ENCODE measurements at places on chromosomes 2 and 18.

DNA sequence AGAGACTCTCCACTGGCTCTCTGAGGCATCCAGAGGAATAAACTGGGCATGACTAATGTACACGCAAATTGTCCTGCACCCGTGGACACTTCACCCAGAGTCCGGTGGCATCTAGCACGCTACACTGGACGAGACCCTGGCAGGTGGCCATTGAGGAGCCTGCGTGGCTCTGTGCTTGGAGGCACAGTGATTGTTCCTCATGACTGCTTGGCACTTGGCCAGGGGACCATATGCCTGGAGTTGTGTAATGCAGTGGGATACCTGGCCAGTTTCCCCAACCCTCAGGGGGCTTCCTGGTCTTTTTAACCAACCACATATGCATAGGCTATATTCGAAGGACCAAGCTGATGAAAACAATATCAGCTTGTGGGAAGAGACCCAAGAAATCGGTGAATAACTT, 66.6 kb downstream of the MTCL1 start:
- DNase-seq, result no peak

DNA sequence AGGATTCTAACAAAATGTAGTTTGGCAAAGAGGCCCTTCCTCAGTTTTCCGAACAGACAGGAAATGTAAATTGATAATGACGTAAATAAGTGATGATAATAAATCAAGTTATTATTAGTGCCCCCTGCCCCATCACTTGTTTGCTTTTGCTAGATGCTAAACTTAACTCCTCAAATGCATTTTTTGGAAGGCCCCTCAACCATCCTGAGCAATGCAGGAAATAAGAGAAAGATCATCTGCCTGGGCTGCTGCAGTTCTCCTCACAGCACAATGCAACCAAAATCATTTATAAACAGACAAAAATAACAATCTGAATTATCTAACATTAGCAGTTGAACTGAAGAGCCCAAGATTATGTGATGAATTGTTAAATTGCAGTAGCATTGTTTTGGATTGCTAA, 62.6 kb upstream of the PSMD14 start:
- no peak for DNase-seq

GRCh38 chr2:99430614-99431291, 59.1 kb downstream of the REV1 start:
- no peak for DNase-seq

- no peak for DNase-seq
These were observed 6.4 kb upstream of the GEMIN6 start for GRCh38 chr2:38771632-38772031.

DNA sequence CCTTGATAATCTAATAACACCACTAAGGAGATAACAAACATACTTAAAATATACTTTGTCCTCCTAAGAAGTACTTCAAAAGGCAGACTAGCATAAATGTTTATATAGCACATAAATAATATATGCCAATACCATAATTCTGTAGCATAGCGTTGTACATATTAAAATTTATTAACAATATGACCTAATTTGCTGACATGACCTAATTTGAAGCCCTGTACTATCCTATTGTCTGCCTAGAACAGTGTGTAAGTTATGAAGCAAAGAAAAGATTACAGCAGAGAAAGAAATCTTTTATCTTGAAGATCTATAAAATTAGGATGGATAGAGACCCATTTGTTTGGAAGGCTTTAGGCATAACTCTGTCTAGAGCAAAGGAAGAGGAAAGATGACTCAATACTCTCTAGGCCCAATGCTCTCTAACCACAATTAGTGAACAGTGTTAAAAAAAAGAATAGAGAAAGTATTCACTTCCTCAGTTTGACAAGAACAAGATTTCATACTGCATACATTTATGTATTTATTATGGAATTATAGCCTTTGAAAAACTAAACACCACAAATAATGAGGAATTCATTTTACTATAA, 231.3 kb downstream of the ZRANB3 start:
- peak; percentile 5 for DNase-seq

DNA sequence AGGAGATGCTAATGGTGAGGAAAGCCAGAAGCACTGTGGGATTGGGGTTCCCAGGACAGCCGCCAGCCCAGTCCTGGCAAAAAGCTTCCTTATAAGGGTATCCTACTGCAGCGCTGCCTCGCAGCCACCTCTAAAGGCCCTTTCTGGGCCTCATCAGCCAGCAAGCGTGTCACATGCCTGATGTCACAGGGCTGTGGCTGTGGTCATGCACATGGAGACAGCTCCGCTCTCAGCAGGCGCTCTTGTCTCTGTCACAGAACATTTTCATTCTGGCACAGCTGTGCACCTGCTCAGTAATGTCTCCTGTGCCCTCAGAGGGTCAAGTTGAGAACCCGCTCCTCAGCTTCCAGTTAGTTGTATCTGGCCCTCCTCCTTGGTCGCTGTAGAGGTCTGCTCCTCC, 17.7 kb upstream of the MAL start:
- no peak for DNase-seq

GRCh38 chr2:46548103-46548486, 68.7 kb downstream of the TMEM247 start:
- no peak for DNase-seq

DNA sequence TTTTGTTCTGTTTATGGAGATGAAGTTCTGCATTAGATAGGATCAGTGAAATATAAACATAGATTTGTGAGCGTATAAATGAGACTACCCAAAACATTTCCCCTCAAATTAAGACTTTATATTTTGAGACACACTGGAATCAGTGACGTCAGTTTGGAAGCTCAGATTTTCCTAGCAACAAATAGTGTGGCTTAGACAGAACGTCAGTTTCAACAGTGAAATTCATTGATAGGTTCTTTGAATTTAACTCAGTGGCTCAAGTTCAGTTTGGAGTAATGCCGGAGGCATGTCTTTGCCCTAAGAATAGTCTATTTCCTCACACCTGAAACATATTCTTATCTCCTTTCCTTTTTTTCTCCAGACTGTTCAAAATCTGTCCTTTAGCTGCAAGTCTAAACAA, 113.6 kb upstream of the ARHGAP15 start:
- DNase-seq, result no peak

DNA sequence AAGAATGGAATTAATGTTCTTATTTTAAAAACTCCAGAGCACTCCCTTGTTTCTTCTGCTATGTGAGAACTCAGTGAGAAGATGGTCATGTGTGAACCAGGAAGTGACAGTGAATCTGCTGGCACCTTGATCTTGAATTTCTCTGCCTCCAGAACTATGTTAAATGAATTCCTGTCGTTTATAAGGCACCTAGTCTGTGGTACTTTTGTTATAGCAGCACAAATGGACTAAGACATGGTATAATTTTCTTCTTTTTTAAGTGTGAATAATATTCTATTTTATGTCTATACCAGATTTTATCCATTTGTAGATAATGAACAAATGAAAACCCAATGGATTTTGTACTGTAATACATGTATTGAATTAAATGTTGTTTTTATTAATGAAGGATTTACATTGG, 601.9 kb upstream of the REG3G start:
- no peak for DNase-seq

GRCh38 chr2:124149571-124149970, 124.5 kb downstream of the CNTNAP5 start:
- no peak for DNase-seq

DNA sequence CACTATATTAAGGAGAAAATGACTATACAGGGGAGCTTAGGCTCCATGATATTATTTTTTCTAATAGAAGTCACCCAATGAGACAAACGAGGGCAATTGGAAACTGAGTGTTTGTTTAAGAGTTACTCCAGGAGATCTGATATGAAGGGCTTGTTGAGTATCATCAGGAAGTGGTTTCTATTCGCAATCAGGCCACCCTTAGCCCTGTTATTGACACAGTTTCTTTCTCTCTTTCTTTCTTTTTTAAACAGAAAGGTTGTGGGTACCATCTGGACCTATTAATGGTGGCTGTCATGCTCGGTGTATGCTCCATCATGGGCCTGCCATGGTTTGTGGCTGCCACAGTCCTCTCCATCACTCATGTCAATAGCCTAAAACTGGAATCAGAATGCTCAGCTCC, 117.3 kb downstream of the DPP4 start:
- no peak for DNase-seq

DNA sequence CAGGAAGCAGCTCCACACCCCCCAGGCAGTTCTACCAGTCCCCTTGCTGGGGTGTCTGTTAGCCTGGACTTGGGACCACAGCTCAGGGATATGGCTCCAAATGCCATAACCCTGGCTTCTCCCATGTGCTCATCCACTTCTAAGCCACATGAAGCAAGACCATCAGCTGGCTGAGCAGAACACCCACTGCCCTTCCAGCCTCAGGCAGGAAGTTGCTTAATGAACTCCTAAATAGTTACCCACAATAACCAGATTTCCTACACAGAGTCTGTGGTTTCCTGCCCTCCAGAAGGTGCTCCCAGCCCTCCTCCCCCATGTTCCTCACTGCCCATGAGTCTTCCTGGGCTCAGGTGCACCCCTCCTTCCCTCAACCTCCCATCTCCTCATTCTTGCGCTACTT, 98.3 kb upstream of the EPC2 start:
- DNase-seq, result no peak

GRCh38 chr2:47389692-47390091, 13.3 kb upstream of the MSH2 start:
- DNase-seq, result no peak

- no peak for DNase-seq
These were observed 190.2 kb upstream of the FN1 start for GRCh38 chr2:215626063-215626462.

- no peak for DNase-seq
These were observed 32.3 kb upstream of the OLA1 start for GRCh38 chr2:174280596-174280995.

GRCh38 chr2:19786408-19787058, 115.2 kb downstream of the TTC32 start:
- DNase-seq, result no peak
